ENCODE measurements at places on chromosomes 6 and 20.

- DNase-seq = no peak
These were observed 148.2 kb downstream of the PREX1 start for GRCh38 chr20:48679599-48679998.

GRCh38 chr6:9346923-9347322, 911.6 kb upstream of the SLC35B3 start:
- no peak for DNase-seq

DNA sequence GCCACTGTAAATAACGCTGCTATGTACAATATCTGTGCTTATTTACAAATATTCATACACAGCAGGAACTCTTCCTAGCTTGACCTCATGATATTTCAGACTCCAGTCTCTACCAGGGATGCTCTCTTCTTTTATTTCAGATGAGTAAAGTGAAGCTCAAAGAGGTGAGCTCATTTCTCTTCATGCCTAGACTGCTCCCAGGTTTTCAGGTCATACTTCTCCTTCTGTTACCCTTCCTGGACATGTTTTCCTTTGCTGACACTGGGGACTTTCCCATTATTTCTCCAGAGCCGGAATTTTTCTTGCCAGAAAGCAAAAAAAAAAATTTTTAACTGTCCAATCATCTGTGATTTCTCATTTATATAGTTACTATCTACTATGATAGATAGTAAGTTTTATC, 147.2 kb upstream of the DST start:
- no peak for DNase-seq

DNA sequence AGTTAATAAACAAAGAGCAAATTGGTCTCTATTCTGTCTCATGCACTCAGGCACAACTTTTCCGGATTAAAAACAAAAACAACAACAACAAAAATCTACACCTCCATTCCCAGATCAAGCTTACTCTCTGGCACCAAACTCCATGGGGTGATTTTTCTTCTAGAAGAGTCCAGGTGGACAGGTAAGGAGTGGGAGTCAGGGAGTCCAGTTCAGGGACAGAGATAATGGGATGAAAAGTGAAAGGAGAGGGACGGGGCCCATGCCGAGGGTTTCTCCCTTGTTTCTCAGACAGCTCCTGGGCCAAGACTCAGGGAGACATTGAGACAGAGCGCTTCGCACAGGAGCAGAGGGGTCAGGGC, 437 bp upstream of the HLA-A start:
- DNase-seq = peak; percentile 54

DNA sequence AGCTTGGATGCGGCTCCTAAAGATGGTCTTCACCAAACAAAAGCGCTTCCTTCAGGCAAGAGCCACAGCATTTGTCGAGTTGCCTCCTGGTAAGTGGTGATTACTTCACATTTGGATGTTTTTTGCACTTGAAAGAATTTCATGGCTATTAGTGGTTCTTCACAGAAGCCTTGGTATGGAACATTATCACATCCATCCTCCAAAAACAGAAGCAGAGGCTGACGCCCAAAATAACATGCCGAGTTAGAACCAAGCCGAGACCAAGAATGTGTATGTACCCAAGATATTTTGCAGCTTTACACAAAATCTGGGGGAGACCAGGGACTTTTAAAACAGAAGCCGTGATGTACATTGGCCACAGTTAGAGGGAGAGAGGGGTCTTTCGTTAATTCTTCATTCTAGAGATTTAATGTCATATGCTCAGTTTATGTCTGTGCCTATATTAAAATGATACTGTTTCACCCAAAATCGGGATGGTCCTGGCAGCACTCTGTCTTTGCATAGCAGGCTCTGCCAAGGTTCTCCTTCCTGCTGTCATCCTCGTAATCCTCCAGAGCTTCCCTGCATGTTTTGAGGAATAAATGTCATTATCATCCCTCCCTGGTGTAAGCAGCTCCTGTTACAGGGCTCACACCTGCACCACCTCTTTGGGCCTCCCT, 109.3 kb downstream of the TMEM242 start:
- no peak for DNase-seq

DNA sequence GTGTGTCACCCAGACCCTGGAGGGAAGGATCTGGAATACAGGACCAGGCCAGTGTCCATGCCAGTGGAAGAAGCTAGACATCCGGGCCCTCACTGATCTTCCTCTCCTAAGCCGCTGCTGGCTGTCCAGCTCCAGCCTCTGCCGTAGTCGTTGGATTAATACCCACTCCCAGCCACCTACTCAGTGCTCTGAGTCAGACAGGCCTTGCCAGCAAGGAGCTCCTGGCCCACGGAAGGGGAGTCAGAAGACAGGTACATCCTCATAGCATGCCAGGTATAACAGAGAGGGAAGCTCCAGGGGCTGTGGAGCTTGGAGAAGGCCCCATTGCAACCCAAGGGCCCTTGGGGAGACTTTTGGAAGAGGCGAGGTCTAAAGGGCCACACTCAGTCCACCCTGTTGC, 49.0 kb downstream of the STK35 start:
- DNase-seq = no peak

DNA sequence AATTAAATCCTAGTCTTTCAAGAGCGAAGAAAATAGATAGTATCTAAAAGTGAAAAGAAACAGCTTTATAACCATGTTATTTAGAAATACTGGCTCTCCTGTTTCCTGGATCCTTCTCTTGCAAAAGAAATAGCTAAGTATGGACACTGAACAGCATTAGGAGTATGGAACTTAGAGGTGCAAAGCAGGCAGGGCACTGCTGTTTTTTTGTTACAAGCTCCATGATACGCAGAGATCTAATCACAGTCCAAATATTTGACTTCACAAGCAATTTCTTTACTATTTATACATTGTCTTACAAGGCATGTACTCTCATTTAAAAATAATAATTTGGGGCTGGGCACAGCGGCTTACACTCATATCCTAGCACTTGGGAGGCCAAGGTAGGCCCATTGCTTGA, 7.6 kb downstream of the TRPC4AP start:
- no peak for DNase-seq

DNA sequence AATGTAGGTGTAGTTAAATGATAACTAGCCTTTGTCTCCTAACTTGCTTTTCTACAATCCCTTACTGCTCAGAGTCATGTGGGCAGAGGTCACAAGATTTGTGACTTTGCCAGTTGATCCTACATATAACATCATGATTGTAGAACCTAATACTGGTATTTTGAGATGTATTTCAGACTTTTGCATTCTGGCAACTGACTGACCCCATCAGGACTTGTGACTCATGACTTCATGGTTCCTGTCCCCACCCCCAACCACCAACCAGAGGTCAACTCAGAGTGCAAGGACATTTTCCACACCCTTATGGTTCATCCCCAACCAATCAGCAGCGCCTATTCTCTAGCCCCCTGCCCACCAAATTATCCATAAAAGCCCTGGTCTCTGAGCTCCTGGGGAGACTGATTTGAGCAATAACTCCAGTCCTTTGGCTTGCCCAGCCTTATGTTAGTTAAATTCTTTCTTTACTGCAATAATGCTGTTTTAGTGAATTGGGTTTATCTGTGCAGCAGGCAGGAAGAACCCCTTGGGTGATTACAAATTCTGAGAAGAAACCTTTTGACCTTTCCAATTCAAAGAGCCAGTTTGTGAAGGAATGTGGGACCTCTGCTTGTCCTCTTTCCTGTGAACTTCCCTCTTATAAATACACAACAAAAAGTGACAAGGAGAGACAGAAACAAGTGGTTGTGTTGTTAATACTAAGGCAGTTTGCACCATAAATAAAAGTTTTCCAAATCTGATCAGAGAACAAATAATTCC, 588.7 kb downstream of the UTRN start:
- no peak for DNase-seq

DNA sequence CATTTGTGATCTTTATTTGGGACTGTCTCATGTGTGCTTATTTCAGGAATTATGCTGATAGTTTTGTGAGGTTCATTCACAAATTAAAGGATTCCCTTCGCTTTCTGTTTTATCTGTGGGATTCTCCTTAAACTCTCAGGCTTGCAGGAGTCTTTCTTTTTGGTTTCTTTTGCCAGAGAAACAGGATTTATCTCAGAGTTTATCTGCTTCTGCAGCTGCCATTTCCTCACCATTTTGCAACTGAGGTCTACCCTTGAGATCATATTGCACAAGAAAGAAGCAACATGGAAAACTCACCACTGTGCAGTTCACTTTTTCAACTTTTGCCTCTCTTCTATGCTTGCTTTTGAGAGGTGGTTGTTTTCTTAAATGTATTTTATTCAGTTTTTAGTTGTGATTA, 201.0 kb downstream of the PRL start:
- no peak for DNase-seq

- DNase-seq = no peak
These were observed 32.8 kb downstream of the APCDD1L start for GRCh38 chr20:58482416-58482815.

DNA sequence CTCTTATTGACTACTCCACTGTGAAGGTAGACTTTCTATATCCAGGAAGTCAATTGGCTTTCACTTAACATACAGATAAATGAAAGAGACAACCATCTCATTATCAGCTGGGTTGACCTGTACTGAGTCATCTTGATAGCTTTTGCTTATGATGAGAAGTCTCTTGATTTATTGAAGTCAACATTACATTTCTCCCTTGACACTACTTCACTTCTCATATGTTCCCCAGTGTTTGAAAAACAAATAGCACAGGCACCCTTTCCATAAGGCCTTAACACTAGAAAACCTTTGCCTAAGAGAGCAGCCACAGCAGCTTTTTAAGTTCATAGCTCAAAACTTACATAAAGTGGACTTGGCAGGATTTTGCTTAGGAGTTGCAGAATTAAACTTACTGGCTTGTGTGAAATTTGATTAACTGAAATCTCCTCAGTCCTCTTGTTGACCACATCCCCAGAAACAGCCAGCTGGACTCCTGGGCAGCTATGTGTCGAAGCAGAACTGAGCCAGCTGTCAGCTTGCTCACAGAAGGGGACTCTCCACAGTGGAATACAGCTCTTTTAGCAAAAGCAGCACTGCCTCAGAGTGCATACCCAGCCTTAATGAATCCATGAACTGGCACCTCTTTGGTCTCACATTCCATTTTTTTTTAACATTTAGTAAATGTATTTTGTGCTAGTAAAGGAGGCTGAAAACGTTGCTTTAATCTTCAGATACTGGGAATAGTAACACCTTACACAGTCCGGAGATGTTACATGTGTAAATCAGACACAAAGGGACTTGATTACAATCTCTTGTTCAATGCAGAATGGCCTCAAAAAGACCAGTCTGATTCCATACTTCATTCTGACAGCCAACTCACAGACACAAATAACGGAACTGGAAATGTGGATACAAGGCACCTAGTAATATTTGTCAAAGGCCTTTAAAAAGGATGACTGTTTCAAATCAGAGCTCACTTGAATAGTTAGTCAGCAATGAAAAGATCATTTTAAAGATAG, 1532.7 kb downstream of the HACE1 start:
- peak; percentile 14 for DNase-seq

All from pons (tissue), 1 donor.